ENCODE measurements at places on chromosomes 11 and 22.

DNA sequence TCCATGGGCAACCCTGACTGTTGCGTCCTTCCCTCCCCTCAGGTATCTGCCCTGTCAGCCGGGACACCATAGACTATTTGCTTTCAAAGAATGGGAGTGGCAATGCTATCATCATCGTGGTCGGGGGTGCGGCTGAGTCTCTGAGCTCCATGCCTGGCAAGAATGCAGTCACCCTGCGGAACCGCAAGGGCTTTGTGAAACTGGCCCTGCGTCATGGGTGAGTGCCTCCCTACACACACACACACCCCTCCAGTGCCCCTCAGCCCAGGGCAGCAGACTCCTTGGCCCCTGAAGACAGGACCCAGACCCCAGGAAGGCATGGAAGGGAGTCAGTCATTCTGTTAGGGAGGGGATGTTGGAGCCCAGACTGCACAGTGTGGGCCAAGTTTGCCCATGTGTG lies 17.9 kb upstream of the UVRAG start:
- DNase-seq: no peak

GRCh38 chr11:84871116-84871515 lies 756.0 kb downstream of the DLG2 start:
- DNase-seq: no peak

DNA sequence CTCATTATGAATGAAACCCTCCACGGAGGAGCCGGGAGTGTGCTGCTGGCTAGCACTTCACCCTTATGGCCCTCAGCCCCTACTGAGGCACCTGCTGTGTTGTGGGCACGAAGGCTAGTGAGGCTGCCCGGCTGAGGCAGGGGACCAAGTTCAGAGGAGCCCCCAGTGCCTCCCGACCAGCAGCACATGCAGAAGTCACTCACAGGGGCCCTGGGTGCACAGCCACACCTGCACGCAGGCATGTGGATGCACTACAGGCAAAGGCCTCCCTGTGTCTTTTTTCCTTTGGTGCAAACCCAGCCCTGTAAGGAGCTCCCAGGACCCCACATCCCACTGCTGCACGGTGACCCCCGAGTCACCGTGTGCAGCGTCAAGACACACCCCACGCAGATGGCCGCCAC lies 261.5 kb downstream of the BRD1 start:
- no peak for DNase-seq

DNA sequence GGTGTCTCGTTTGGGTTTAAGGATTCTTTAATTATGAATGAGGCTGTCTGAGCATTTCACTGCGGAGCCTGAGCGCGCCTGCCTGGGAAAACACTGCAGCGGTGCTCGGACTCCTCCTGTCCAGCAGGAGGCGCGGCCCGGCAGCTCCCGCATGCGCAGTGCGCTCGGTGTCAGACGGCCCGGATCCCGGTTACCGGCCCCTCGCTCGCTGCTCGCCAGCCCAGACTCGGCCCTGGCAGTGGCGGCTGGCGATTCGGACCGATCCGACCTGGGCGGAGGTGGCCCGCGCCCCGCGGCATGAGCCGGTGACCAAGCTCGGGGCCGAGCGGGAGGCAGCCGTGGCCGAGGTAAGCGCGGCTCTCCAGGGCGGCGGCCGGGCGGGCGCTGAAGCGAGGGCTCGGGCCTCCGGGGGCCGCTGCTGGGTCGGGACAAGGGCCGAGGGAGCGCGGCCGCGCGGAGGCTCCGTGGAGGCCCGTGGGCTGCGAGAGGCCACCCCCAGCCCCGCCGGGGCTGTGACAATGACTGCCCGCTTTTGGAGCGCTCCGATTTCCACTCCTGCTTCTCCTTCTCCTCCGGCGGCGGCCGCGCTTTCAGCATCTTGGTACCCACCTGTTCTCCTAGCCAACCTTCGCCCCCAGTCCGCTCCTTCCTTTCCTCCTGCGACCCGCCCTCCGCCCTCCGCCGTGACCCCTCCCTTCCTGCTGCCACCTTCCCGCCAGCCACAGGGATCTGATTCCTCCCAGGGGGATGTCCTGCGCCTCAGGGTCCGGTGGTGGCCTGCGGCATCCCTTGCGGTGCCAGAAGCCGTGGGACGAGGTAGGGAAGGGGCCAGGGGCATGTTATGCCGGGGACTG lies at the start of gene EXT2:
EXT2 (plus strand) TSS at position 173 of the 854 bp plus-strand sequence. CDS start 12,035 bp downstream, outside the sequence.
- peak; percentile 79 for DNase-seq

Measured in fibroblast of the aortic adventitia (primary cell).